Thoracic aorta (tissue), 2 donors: ENCODE measurements at places on chromosomes 7 and 10. TPM values are rescaled to one million over a fixed set of nuclear protein-coding genes. Genes with fewer than 3 reads are reported as not detected.

Gene FIS1
- 135 TPM for total RNA-seq

Gene CTAGE8
- not detected for total RNA-seq

Gene SUN3
- total RNA-seq = not detected

Gene HTR5A
- not detected for total RNA-seq

Gene PDE1C
- total RNA-seq = 4.6 TPM

Gene TBX20
- total RNA-seq = 3.4 TPM

Gene VENTX
- total RNA-seq = 9.5 TPM

Gene LYZL1
- total RNA-seq = not detected

Gene TCTN3
- total RNA-seq = 10.3 TPM

DNA sequence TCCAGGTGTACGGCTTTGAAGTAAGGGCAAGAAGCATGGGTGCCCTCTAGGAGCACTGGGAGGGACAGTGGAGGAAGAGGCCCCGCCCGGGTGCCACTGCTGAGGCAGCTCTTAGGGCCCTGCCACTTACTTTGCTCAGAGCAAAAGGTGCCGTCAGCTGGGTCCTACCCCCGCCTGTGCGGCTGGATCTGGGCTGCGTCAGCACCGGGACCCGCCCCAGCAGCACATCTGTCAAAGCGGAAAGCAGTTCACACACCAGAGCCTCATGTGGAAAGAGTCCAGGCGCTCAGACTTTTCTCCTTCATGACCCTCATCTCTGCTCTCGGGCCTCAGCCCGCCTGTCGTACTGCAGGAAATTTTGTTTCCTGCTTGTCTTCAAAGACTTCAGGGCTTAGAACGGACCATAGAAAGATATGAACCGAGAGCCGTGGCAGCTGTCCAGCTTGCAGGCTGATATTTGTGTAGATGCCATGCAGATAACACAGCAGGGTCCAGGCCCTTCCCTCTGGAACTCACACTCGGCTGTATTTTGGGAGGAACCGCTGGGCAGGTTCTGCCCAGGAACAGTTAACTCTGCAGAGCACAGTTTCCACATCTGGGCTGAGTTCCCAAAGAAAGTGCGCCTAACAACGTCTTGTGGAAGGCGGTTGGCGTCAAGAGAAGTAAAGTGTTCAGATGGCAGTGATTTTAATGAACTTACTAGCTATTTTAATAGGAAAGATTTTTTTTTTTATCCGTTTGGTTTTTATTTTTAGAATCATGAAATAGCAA, 44.3 kb upstream of the PRKAR1B start:
- no peak for DNase-seq

- DNase-seq = no peak
Observed at GRCh38 chr7:157991351-157991750, 596.3 kb downstream of the PTPRN2 start.

- DNase-seq = no peak
Observed at GRCh38 chr10:28620251-28620650, 57.1 kb upstream of the BAMBI start.

DNA sequence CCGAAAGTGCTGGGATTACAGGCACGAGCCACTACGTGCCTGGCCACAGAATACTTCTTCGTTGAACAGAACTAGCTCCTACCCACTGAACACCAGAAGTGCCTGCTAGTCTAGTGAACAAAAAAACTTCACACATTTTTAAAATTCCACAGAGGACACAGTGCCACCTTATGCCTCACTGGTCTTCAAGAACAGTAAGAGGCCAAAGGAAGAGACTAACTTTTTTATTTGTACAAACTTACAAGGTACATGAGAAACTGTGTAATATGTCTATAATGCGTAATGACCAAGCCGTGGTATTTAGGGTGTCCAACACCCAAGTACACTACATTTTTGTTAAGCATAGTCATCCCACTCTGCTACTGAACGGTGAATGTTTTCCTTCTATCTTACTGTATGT, 144.4 kb upstream of the PTER start:
- DNase-seq = no peak

DNA sequence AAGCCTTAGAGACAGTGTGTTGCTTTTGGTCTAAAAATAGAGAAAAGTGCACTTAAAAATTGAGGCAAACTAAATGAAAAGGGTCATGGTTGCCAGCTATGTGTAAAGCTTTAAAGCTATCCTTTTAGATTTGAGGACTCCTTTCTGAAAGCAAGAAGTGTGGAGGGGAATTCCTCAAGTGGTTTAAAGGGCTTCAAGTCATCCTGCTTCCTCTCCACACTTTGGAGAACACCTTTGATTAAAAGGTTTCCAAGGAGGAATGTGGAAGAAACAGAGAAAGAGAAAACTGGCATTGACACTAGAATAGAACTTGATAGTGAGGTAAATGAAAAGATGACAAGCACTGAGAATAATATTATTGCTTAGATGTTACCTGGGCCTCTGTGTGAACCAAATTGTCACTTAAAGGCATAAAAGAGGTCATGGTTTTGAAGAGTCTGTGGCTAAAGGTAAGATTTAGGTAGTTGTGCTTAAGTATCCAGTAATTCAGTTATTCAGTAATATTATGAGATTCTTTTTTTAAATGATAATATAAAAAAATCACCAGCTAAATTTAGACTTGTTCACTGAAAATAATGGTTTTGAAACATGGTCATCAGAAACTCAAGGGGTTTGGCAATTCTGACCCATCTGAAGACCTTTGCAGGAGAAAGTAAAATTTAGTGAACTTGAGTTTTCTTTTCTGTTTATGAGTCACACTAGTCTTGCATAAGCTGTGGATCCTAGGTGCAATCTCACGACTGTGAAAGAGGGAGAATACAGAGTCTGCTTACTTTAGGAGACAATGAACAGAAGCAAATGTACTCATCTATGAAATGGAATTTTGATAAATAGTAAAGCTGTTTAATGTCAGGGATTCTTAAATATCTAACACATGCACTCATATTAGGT, 466.0 kb downstream of the KIF20B start:
- DNase-seq = no peak

GRCh38 chr7:1564603-1565022, 5.2 kb downstream of the PSMG3 start:
- DNase-seq = no peak

DNA sequence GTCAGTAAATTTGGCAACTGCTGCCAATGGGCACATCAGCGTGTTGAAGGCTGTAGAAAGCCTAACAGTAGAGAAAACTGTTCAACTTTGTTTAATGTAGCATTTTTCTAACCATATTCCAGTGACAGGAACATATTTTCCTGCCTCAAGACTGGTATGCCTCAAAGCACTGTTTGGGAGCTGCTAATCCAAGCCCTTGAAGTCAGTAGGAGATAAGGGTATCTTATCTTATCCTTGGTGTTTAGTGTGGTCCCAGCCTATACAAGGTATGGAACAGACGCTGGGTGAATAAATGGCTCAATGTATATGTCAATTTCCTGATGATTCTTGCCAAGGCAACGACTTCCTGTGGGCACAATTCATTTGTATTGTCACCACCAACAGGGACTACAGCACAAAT, 97.5 kb upstream of the CREB5 start:
- DNase-seq = no peak

DNA sequence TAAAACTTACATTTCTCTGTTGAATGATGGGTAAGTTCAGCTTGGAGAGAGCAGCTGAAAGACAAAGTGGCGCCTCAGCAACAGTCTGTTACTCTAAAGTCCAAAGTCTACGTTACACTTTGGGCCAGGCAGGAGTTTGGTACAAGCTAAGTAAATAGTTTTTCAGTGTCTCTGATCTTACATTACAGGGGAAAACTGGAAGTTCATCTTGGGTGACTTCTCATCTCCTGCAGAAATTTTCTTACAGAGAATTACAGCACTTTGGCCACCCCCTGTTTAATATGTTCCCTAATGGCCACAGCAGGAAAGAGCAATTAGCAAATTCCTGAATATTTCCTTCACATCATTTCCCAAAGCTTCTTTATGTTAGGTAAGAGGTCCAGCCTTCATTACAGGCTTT, 67.1 kb downstream of the ABCC2 start:
- DNase-seq = no peak

DNA sequence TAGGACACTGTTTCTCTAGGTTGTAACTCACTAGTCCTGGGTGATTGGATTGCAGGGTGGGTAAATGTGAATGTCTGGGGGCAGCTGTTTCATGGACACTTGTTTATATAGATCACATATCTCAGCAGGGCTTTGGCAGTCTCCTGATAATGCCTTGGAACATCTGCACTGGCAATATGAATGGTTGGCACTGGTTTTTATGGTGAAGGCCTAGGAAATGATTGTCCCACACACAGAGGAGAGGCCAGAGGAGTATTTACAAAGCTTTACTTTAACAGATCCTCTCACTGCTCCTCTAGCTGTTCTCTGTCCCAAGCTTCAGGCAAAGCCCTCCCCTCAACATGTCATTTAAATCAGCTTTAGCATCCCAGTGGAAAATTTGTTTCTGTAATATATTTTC, 171.3 kb upstream of the STEAP4 start:
- no peak for DNase-seq
